Left renal cortex interstitium (tissue), 4 donors: ENCODE measurements at places on chromosomes 12 and 14. TPM values are rescaled to one million over a fixed set of nuclear protein-coding genes. Genes with fewer than 3 reads are reported as not detected.

LYZ gene
- polyA plus RNA-seq = 16.5 TPM

GPR135 gene
- polyA plus RNA-seq = 3.3 TPM

GRCh38 chr14:102717276-102717675 lies 60.0 kb upstream of the TRAF3 start:
- no peak for DNase-seq

DNA sequence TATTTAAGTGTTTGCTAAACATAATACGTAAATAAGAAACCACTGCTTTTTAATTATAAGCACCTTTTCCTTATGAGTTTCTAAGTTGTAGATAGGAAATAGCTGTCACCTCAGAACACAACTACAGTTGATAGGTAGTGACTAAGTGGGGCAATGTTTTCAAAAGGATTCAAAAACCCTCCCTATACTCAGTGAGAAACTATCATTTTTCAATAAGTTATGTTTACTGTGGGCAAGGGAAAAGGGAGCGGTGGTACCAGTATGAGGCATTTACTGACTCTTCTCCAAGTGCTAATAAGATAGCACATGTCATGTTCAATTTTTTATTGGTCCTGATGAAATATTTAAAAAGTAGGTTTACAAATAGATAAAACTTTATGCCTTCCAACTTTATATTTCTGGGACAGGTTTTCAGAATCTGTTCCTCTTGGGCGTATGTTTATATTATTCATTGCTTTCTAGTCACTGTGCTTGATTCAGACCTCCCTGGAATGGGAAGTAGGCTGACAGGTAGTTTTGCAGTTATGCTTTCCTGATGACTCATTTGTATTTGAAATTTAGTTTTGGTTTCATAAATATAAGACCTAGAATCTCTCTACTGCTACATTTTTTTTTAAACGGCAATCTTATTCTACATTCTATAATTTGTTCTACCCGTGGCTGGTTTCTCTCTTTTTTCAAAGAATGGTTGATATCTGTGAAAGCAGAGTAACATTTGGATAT lies 153.1 kb downstream of the TMEM117 start:
- DNase-seq = no peak

GRCh38 chr14:55771242-55771981 lies 191.4 kb downstream of the KTN1 start:
- no peak for DNase-seq

- DNase-seq = no peak
These were observed 50.5 kb downstream of the CRY1 start for GRCh38 chr12:107042801-107043200.

GRCh38 chr12:57063991-57064685 lies 14.2 kb upstream of the MYO1A start:
- no peak for DNase-seq

DNA sequence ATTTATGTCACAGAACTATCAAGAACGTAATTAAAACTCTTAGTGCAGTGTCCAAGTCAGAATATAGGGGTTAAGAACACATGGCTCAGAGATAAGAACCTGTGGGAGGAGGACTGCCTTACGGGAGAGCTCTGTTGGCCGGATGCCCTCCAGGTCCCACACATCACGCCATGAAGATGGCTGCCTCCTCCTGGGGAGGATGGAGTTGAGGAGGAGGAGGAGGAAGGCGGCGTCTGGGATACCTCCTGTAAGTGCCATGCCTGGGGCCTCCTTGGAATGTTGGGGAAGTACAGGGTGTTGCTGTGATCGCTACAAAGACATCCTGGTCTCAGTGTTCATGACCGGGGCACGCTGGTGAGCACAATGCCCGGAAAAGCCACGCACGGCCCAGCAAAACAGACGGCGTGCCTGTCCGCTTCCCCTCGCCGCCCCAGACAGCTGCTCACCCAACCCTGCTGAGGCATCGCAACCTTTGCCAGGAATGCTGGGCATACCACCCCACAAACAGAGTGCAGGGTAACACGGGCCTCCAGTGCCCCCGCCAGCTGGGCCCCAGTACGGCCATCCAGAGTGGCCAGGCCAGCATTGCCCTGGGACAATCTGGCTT lies 28.7 kb upstream of the CD9 start:
- DNase-seq = no peak

DNA sequence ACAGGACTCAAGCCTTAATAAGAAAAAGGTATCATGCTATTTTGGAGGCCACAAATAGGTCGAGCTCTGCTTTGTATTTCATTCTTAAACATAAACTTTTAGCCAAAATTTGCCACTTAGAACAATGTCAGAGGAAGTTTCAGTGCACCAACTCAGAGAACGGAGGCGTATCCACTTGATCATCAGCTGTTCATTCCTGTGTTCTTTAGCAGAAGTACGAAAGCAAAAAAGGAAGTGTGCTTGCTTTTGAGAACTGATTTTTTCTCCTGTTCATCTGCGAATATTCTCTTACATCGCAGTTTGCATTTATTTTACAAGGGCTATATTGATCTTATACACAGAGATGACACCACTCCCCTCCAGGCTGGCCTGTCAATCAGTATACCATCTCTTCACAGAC lies 188.6 kb upstream of the SOX5 start:
- no peak for DNase-seq

- DNase-seq = no peak
These were observed 82.8 kb upstream of the MDM1 start for GRCh38 chr12:68414988-68415387.

- DNase-seq = no peak
These were observed 103.5 kb upstream of the BCAT1 start for GRCh38 chr12:25052196-25052913.

- peak; percentile 86 for DNase-seq
These were observed 67.9 kb upstream of the USP15 start for GRCh38 chr12:62192180-62192902.
